ENCODE measurements at places on chromosomes 2 and 18. TPM values are rescaled to one million over a fixed set of nuclear protein-coding genes. Genes with fewer than 3 reads are reported as not detected.
A peak's percentile ranks its signal among the peaks of the same experiment; 100 is the strongest.

IL36RN gene
- not detected for total RNA-seq

DNA sequence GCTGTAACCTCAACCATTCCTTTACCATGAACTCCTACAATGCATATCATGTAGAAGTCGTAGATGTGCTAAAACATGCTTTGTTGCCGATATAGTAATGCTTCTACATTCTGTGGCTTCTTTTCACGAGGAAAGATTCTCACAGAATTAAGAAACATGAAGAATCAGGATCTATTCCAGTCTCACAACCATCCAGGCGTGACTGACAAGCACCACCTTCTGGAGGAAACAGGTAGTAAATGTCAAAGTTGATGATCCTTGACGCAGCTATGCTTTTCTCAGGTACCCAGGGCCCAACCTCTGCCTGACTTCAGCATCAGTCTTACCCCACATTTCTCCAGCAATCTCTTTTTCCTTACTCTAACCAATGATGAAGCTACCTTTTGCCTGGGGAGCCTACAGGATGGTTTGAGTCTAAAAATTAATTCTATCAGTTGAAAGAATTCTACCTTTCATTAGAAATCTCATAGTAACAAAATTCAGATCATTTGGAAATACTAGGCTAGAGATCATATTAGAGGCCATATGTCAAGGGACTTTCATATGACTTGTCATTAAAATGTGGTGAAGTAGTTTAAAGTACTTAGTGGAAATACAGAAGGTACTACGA is 123.3 kb upstream of the RND3 start:
- no peak for DNase-seq
- H3K27ac ChIP-seq: no peak overlapping the region
- H3K27me3 ChIP-seq: no peaks in the 10 kb centered on the region
- H3K4me1 ChIP-seq: peaks cover 8% of the 10 kb centered on the region

DNA sequence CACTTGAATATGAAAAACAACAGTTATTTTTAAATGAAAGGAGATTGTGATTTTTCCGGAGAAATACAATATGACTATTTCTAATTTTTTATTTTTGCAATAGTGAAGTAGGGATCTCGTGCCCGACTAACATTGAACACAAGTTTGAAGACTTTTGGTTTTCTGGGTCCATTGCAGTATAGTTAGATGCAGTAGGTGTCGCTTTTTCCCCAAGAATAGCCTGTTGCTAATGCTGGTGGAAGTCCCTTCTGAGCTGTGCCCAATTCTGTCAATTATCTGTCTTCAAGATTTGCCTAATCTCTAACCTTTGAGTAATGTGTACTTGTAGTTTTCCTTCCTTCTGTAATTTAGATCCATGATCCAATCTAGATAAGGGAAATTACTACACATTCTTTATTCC is 36.5 kb downstream of the SEMA4F start:
- H3K36me3 ChIP-seq: no peaks in the 10 kb centered on the region
- peaks cover 10% of the 10 kb centered on the region for H3K4me1 ChIP-seq
- no peak overlapping the region for H3K27ac ChIP-seq
- peak; percentile 33 for DNase-seq
- no peaks in the 10 kb centered on the region for H3K27me3 ChIP-seq

DNA sequence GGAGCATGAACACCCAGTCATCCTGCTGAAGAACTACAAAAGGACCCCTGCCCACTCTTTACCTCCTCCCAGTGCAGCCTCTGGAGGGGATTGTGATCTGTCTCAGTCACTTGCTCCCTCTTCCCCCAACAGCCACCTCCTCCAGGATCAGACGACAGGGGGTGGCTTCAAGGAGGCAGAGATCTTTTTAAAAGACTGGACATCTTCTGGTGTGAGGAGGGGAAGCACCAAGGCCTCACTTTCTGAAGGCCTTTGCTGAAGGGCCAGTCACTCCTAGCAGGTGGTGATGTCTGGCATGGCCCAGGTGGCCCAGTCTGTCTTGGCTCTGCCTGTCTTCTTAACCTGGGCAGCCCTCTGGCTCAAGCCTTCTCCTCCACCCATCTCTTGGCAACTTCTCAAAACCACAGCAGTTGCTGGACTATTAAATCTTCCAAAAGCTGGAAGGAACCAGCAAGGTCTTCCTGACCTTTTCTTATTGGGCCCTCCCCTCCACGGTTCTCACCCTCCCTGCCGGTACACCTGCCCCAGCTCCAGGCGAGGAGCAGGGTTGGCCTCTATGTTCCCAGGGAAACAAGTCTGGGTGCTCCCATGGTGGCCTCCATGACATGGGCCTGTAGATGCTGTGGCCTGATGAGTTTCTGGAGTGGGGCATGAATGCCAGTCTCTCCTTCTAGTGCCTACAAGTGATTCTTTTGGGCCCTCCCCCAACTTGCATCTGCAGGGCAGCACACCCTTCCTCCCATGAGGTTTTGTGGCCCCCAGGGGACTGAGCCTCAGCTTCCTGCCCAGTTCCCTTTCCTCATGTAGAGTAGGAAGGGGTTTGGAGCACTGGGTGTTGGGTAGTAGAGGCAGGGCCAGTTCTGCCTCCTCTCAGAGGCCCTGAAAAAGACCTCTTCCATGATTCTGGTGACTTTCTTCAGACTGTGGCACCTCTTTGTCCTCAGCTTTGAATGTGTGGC is 5.0 kb upstream of the ATP6V1B1 start:
- DNase-seq: no peak
- H3K4me1 ChIP-seq: no peaks in the 10 kb centered on the region
- no peaks in the 10 kb centered on the region for H3K27me3 ChIP-seq
- H3K4me3 ChIP-seq: no peak overlapping the region
- no peaks in the 10 kb centered on the region for H3K36me3 ChIP-seq

DNA sequence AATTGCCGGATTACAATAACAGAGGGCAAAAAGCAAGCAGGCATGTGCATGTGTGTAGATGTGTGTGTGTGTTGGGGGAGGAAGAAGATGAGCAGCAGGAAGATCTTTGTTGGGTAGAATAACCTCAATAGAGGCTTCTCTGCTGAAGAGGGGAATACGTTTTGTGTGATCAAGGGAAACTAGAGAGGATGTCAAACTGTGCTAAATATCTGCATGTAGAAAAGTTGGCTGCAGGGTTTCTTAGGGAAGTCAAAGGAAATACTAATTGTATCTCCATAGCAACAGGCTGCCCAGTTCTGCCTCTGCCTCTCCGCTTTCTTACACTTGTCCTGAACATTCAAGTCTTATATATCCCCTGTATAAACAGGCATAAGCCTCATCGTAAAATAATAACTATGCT is 190.1 kb upstream of the RND3 start:
- H3K36me3 ChIP-seq: no peaks in the 10 kb centered on the region
- H3K27me3 ChIP-seq: no peaks in the 10 kb centered on the region
- no peak overlapping the region for H3K4me3 ChIP-seq
- H3K4me1 ChIP-seq: no peaks in the 10 kb centered on the region
- no peak for DNase-seq
